ENCODE measurements at places on chromosomes 6 and 20.

DNA sequence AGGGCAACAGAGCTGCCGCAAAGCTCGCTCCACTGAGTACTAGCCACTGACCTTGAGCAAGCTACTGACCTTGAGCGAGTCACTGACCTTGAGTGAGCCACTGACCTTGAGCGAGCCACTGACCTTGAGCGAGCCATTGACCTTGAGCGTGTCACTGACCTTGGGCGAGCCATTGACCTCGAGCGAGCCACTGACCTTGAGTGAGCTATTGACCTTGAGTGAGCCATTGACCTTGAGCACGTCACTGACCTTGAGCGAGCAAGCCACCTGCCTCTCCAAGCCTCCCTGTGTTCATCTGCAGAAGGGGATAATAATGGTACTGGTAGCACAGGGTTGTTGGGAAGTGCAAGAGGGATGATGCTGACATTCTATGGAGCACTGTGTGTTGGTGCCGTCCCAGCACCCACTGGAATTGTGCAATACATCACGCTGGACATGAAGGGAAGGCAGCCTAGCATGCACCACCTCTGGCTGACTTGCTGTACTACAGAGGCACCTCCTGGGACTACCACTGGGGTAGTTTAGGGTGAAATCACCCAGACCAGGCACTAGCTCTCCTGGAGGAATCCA, 60.2 kb downstream of the CTCFL start:
- DNase-seq: no peak

- no peak for DNase-seq
These were observed 30.8 kb upstream of the IRAK1BP1 start for GRCh38 chr6:78836598-78836997.

- no peak for DNase-seq
These were observed 37.4 kb downstream of the RFPL4B start for GRCh38 chr6:112384511-112384910.

DNA sequence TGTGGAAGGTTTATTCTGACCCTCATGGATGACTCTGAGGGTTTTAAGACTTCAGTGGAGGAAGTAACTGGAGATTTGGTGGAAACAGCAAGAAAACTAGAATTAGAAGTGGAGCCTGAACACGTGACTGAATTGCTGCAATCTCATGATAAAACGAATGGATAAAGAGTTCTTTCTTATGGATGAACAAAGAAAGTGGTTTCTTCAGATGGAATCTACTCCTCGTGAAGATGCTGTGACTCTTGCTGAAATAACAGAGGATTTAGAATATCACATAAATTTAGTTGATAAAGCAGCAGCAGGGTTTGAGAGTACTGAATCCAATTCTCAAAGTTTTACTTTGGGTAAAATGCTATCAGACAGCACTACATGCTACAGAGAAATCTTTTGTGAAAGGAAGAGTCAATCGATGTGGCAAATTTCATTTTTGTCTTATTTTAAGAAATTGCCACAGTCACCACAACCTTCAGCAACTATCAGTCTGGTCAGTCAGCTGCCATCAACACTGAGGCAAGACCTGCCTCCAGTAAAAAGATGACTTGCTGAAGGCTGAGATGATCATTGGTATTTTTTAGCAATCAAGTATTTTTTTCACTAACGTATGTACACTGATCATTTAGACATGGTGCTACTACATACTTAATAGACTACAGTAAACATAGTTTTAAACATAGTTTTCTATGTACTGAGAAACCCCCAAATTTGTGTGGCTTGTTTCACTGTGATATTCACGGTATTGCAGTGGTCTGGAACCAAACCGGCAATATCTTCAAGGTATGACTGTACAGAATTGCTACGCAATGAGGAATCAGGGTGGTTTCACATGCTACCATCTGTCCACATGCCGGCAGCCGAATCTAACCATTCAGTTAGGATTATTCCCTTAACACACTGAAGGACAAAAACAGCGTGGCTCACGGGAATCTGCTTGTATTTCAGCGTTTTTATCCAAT, 149.0 kb downstream of the MYB start:
- DNase-seq: no peak

DNA sequence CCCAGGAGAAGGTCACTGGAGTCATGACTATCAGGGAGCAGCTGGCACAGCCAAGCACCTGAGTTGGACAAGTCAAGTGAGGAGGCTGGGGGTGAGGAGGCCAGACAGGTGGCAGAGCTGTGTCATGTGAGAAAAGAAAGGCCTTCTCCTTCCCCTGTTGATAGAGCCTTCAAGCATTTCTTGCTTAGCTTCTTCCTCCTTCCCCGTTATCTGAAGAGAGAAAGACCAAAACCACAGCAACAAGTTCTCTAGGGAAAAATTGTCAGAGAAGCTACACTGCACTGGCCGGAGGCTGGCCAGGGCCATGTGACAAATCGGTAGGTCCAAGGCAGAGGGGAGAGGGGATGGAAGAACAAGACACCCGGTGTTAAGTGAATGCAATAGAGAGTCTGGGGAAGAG, 202.1 kb upstream of the PRDM1 start:
- no peak for DNase-seq

DNA sequence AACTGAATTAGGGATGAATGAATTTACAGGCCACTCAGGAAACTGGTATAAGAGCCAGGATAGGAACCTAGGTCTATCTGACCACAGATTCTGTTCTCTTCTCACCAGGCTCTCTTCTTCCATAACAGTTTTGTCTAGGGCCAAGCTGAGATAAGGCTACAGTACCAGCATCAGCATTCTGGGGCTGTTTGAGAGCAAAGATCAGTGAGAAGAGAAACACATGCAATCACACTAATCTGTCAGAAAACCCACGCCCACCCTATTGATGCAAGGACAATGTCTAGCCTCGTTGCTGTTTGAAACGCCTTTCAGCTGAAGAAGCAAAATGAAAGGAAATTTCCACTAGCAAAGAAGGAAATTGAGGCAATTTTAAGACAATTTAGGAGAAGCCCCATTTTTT, 137.7 kb downstream of the LCA5 start:
- DNase-seq: no peak

- no peak for DNase-seq
These were observed 606.5 kb downstream of the HACE1 start for GRCh38 chr6:104253236-104253635.

DNA sequence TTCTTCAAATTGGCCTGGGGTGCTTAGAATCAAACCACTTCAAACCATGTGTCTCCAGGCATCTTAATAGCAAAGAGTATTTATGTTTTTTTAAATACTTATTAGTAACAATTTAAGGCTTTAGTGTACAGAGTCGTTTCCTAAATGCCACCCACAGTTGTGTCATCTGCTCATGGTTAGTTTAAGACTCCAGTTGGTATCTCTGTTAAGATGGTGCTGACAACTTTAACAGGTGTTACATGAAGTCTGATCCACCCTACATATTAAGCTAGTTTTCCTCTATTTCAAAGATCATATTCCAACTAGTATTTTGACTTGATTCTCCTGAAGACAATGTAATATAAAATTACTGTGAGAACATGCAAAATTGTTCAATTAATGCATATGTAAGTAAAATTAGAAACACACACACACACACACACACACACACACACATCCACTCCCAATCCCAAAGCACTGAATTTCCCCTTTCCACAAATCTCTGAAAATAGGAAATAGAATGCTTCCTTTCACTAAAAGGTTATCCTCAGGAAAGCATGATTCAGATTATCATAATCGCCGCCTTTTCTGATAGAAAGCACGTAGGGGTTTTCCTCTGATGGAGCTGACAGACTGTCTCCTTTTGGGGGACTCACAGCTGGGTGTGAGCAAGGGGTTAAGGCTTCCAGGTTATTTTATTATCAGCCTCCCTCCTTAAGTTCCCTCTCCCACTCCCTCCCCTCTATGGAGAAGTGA, 10.5 kb downstream of the CNKSR3 start:
- DNase-seq: no peak

- DNase-seq: no peak
These were observed 2.9 kb upstream of the BMP7 start for GRCh38 chr20:57269148-57269984.

DNA sequence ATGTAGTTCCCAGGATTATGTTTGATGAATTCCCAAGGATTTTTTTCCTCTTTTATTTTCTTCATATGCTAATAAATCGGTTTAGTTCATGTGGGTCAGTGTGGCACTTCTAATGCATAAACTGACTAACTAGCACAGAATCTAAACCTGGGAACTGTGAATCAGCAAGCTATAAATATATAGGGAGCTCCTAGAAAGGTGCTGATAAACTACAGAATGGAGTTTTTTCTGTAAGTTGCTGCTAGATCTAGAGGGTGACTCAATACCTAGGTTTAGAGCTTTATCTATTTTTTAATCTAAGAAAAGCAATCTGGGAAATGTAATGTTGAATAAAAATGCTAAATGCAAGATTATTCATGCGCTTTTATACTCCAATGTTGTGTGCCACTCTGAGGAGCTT, 118.8 kb upstream of the PTCHD4 start:
- no peak for DNase-seq

- DNase-seq: peak; percentile 32
These were observed 14.3 kb downstream of the GLO1 start for GRCh38 chr6:38688579-38689087.

GRCh38 chr20:16417001-16417400, 156.2 kb downstream of the KIF16B start:
- no peak for DNase-seq

DNA sequence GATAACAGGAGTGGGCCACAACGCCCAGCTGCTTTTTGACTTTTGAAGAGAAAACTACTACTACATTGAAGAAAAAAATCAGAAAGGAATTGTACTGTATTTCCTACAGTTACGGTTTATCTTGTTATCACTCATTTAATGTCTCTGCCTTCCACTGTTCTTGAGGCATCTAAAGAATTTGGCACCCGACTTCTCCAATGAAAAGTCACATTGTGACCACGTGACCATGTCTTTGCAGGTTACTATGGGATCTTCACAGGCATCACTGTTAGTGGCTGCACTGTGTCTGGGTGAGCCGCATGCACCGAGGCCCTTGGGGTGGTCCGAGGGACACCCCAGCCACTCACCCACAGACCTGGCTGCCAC, 26.8 kb downstream of the RRBP1 start:
- no peak for DNase-seq

DNA sequence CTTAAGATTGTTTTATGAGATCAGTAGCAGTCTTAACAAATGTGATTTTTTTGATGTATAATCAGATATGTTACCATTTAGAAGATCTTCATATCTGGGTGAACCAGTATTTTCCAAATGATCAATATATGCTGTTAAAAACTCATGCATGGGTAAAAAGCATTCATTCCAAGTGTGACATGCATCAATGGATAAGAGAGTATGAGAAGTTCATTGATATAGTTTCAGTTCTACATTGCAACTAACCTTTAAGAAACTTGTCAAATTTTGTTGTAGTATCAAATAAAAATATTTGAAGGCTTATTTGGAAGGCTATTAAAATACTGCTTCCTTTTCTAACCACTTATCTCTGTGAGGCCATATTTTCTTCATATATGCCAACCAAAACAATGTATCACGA, 117.7 kb downstream of the FIG4 start:
- DNase-seq: no peak

DNA sequence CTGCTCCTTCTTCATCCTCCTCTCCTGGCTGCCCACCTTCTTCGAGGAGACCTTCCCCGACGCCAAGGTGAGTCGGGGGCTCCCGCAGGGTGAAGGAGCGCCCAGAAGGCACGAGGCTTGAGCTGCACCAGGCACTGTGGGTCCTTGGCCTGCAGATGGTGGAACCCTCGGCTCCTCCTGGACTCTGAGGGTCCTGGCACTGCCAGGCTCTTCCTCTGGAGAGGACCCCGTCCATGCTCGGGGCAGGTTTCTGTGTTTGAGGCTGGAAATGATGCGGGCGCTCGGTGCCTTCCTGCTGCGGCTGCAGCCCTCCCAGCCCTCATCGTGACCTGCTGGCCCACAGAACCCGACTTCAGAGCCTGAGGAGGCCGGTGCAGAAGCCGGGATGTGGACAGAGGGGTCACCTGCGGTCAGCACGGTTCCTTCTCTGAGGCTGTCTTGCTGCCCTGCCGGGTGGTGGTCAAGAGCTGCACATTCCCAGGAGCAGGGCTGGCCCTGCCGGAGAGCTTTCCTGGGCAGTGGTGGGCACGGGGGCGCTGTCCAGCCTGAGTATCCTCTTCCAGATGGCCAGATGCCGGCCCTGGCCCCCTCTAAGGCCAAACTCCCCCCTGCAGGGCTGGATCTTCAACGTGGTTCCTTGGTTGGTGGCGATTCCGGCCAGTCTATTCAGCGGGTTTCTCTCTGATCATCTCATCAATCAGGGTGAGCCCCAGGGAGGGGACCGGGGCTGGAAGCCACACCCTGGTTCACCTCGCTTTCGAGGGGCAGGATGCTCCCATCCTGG, 11.3 kb downstream of the SLC17A9 start:
- DNase-seq: no peak

DNA sequence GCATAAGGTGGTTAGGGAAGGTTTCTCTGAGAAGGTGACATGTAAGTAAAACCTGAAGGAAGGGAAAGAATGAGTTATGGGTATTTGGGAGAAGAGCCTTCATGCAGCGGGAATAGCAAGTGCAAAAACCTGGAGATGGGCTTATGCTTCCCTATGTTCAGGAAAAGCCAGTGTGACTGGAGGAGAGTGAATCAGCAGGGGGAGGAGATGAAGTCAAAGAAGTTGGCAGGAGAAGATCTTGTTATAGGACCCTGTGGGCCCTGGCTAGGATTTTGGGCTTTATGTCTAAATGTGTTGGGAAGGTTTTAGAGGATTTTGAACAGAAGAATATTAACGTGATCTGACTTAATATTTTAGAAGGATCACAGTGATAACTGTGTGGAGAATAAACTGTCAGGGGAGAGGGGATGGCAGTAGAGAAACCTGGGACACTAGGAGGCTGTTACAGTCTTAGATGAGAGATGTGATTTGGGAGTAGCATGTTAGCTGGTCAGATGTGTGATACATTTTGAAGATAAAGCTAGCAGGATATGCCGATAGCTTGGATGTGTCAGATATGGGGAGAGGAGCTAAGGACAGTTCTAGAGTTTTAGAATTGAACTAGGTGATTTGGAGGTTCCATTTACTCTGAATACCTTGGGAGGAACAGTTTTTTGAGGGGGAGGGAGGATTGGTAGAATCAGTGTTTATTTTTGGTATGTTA, 41.0 kb downstream of the PHF3 start:
- DNase-seq: no peak

DNA sequence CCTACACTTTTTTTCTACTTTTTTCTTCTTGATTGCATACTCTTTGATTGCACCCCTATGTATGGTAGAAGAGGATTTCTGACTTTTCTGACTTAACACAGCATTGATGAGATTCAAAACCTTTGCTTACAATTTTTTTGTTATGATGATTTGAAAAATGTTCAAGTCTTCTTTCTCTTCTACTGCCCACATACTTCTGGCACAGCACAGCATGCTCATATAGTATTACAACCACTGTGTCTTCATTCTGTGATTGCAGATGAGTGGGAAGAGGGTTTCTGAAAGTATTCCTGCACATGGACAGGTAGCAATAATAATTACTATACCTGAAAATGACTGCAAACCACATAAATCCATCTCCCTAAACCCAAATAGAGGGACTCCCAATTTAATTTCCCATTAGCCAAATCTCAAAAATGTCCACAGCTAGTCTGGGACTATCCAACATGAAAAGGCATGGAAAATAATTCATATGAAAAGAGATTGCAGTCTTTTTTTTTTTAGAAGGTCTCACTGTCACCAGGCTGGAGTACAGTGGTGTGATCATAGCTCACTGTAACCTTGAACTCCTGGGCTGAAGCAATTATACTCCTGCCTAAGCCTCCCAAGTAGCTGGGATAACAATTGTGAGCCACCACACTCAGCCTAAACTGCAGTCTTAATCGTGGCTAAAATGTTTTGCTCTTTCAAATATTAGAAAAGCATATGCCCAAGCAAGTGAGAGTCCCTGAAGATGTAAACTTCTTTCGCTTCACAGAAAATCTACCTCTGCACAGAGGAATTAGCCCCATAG, 15.9 kb upstream of the TENT5A start:
- no peak for DNase-seq

- DNase-seq: no peak
These were observed 27.9 kb downstream of the BLTP3A start for GRCh38 chr6:34819571-34820480.
